ENCODE measurements at places on chromosomes 7 and 10.

- DNase-seq = no peak
These were observed 111.2 kb upstream of the TCERG1L start for GRCh38 chr10:131422731-131423130.

DNA sequence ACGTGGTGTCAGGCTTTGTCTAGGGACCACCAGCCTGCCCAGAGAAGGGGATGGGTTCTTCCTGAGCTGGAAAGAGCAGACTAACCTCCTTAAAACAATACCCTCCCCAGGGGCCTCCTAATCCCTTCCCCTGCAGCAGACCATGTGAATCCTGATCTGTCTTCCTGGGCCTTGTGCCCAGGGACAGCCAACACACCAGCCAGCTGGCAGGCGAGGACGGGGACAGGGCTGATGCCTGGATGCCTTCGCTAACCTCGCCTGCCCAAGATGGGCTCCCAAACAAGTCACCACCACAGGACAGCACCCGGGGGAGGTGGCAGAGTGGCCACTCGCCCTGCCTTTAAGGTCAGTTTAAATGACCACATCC is 17.6 kb downstream of the PODXL start:
- DNase-seq = no peak

DNA sequence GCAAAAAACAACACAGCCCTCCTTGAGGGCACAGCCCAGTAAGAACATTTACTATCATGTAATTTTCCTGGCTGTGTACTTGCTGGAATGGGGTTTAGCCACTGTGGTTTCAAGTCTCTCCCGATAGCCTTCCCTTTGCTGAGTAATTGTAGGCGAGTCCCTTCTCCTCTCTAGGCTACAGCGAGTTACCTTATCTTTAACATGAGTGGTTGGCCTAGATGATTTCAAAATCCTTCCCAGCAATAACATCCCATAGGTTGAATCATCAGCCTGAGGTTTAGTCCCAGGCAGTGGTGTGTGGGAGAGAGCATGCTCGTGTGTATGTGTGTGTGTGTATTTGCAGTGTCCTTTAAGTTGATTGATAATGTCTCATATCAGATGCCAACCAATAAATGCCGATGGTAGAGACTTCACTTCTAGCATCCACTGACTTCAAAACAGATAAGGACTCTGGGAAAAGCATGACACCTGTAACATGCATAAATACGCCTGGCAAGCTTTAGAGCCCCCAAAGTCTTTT is 142.9 kb upstream of the ZMIZ1 start:
- DNase-seq = no peak

DNA sequence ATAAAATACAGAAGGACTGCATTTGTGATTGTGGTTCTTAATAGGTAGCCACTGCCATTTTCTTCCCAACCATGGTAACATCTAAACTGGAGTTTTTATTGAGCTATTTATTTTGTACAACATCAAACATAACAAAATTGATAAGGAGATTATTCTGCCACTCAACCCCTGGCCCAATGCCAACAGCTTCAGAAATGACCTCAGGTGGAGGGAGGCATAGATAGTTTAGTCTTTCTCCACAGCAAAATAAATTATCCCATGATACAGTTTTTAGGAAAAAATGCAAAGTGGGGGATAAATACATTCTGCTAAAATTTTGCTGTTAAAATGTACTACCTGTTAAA is 57.6 kb downstream of the LRRTM3 start:
- no peak for DNase-seq

GRCh38 chr7:102890292-102890970 is 22.4 kb upstream of the LRRC17 start:
- no peak for DNase-seq

DNA sequence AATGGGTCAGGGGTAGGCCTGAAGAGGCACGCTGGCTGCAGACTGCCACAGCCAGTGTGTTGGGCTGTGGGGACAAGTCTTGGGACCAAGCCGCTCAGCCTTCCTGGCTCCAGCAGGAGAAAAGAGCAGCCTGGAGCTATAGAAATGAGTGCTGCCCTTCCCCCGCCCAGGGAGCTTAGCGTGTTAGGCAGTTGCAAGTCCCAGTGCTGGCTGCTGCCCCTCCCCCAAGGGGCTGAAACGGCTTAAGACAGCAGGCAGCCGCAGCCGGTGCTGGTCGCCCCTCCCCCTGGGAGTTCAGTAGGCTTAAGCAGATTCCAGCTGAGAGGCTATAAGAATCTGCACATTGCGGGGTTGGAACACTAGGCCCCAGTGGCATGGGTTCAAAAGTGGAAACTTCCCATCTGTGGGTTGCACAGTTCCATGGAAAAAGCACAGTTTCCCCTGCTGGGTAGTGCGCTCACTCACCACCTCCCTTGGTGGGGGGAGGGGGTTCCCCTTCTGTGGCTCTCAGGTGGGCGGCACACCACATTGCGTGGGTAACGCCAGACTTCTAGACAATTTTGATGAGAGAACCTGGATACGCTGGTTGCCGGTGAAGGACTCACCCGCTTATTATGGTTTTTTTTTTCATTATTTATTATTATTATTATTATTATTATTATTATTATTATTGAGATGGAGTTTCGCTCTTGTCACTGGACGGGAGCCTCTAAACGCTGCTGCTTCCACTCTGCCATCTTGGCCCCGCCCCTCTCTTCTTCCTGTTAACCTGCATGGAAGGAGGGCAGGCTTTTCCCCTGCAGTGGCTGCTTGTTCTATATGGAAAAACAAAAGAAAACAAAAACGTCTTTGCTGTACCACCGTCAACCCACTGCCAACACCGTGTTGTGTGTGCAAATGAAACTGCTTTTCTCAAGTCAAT is 151.1 kb downstream of the CXCL12 start:
- no peak for DNase-seq

GRCh38 chr10:80945264-80945880 is 407.7 kb downstream of the SH2D4B start:
- DNase-seq = no peak

- DNase-seq = no peak
These were observed 14.8 kb downstream of the HTR5A start for GRCh38 chr7:155084969-155085368.

- no peak for DNase-seq
These were observed 3.9 kb upstream of the LRRC27 start for GRCh38 chr10:132328106-132328505.

- DNase-seq = no peak
These were observed 25.2 kb downstream of the TMEM120A start for GRCh38 chr7:75969182-75969581.

DNA sequence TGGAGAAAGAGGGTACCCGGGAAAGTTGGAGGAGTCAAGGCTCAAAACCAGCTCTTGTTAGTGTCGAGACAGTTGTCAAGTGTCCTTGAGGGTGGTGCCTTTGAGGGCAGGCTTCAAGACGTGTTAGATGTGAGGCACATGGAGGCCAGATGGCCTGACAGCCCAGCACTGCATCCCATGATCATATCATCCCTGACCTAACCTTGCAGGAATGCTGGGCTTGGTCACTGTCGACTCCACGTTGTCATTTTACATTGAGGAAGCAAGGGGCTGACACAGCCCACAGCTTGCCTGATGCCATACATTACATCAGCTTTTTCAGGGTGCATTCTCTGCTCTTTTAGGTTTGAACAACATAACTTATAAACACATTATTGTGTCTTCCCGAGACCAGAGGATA is 114.1 kb downstream of the ABCA13 start:
- no peak for DNase-seq

- no peak for DNase-seq
These were observed 101.8 kb upstream of the RET start for GRCh38 chr10:42975005-42975493.

GRCh38 chr7:105680505-105681187 is 99.4 kb upstream of the EFCAB10 start:
- DNase-seq = no peak

DNA sequence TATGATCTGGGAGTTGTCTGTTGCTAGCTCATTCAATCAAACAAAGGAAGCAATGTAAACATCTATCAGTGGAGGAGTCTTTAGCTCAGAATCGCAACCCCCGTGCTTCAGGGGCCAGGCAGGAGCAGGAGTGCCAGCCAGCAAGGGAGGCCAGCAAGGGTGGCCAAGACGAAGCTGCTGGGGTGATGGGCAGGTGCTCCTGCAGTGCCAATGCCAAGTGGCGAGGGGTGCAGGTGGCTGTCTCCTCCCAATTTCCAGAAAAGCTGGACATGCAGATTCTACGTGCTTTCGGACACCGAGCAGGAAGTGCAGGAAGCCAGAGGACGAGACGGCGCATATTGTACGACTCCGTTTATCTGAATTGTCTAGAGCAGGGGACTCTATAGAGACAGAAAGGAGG is 48.1 kb upstream of the EBF3 start:
- DNase-seq = no peak

DNA sequence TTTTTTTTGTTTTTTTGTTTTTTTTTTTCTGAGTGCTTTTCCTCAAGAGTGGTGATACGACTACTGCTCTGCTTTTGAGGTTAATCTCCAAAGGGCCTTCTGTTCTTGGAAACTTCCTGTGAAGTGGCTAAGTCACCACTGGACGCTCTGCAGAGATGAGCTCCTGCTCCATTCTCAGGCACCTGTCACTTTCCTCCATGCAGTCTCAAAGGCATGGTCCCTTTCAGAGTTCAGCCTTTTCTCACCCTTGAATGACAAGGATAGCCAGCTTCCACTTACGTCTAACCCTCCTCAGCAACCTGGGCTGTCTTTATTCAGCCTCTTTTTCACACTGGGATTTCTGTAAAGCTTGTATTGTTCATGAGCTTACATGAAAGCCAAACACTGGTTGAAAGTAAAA is 65.8 kb downstream of the BMPER start:
- no peak for DNase-seq

DNA sequence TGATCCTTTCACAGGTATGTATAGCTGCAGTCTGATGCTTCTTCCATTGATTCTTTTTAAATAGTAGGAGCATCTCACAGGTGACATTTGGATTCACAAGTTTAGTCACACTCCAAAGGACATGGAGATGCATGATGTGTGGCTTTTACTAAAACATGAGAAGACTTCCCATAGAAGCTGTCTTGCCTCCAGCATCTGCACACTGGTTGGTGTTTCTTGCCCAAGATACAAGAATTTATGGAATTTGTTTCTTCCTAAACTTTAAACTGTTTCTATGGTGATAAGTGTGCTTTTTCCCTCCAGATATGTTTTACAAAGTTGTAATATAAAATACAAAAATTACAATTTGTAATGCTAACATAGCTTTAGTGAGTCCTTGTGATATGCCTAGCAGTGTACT is 24.2 kb downstream of the ADIRF start:
- no peak for DNase-seq

DNA sequence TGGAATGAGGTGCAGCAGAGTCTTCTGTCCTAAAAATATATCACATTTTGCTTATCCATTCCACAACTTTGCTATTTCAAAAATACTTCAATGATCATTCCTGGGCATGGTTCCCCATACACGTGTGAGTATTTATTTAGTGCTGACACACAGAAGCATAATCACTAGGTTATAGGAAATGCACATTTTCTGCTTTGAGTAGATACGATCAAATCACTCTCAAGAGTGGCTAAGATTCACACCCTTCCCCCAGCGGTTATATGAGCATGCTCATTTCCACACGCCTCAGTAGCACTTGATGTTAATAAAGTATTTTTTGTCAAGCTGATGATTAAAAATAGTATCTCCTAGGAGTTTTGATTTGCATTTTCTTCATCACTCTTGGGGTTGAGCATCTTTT is 93.5 kb upstream of the LRRC4 start:
- no peak for DNase-seq

DNA sequence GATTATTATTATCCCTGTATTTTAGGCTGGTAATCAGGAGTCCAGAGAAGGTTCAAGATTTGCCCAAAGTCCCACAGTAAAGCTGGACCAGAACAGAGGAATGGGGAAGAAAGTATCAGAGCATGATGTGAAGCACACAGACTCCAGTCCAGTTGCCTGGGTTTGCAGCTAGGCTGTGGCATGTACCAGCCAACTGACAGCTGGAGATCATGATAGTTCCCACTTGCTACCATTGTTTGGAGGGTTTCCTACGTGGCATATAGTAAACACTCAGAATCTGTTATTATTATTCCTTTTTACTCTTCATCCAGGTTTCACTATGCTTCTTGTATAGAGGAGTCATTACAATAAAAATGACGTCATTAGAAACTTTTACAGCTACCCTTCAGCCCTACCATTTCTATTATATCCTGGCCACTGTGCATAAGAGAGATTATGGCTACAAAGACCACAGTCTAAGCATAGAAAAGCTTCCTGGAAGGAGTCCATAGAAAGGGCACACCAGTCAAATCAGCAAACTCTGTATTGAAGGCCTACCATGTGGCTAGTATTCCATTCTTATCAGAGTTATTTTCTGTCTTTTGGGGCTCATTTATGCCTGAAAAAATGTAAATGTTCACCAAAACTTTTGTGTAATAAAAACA is 66.6 kb downstream of the MTPN start:
- no peak for DNase-seq

GRCh38 chr10:97585439-97585811 is 1.2 kb downstream of the HOGA1 start:
- no peak for DNase-seq

DNA sequence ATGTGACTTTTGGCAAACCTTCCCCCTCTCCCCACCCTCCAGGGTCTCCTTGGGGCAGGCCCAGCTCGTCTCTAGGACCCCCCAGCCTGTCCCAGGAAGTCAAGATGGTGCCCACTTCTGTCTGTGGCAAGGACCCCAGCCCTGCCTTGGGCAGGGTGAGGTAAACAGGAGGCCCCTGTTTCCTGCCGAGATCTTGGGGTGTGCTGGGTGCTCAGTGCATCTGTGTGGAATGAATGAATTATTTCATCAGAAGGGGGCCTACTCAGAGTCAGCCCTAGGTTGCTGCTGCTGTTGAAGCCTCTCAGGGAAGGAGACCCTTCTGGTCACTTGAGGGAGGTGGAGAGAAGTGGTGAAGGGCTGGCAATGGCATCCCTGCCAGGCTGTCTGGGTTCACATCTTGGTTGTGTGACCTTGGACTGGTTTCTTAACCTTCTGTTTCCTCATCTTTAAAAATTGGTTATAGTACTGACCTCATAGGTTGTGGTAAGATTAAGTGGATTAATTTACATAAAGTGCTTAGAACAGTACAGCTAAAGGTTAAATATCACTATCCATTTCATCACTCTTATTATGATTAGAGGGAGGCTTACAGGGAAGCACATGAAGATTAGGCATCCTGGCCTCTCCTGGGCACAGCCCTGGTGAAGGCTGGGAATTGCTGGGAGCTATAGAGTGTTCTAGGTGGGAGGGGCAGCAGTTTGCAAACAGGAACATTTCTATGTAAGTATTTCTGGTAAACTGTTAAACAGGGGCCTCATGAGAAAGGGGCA is 67.7 kb downstream of the ZMIZ1 start:
- no peak for DNase-seq

DNA sequence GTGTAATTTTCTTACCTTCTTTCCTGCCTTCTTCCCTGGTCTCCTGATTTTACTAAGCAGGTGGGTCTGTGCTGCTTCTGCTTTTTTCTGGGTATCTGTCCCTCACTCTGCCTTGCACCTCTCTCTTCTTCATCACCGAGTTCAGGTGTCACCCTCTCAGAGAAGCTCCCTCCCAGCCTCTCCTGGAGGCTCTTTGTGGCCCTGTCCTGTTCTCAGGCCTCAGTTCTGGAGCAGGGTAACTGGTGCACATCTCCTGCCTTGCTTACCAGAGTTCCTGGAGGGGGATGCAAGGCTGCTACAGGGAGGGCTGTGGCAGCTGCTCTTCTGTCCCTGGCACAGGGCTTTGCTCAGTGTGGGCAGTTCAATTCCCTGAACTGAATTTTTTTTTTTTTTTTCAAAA is 66.1 kb downstream of the RBM33 start:
- no peak for DNase-seq
